ENCODE measurements at places on chromosomes 7 and 10. TPM values are rescaled to one million over a fixed set of nuclear protein-coding genes. Genes with fewer than 3 reads are reported as not detected.

SAMD9 gene
- 26.5 TPM for total RNA-seq

SLF2 gene
- total RNA-seq: 46.4 TPM

TMEM273 gene
- total RNA-seq: 38.9 TPM

STOX1 gene
- not detected for total RNA-seq

RPA3 gene
- 18.2 TPM for total RNA-seq

IFIT1B gene
- 1.1 TPM for total RNA-seq

ZNF503 gene
- 30.5 TPM for total RNA-seq

IQUB gene
- 2.4 TPM for total RNA-seq

DNA sequence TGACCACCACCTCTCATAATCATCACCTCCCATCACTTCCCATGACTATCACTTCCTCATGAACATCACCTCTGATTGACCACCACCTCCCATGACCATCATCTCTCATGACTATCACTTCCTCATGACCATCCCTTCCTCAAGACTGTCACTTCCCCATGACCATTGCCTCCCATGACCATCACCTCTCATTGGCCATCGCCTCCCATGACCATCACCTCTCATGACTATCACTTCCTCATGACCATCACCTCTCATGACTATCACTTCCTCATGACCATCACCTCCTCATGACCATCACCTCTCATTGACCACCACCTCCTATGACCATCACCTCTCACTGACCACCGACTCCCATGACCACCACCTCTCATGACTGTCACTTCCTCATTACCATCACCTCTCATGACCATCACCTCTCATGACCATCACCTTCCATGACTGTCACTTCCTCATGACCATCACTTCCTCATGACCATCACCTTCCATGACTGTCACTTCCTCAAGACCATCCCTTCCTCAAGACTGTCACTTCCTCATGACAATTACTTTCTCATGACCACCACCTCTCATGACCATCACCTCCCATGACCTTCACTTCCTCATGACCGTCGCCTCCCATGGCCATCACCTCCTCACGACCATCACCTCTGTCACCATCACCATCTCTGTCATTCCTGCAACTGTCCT lies 51.6 kb downstream of the PDGFA start:
- H3K4me3 ChIP-seq: no peak overlapping the region
- H3K27me3 ChIP-seq: no peaks in the 10 kb centered on the region
- no peaks in the 10 kb centered on the region for H3K36me3 ChIP-seq
- DNase-seq: peak; percentile 2
- peaks cover 3% of the 10 kb centered on the region for H3K4me1 ChIP-seq
- H3K27ac ChIP-seq: no peak overlapping the region

GRCh38 chr10:42428534-42428933 lies 209.8 kb downstream of the ZNF33B start:
- no peak for DNase-seq
- no peak overlapping the region for H3K27ac ChIP-seq

- no peaks in the 10 kb centered on the region for H3K36me3 ChIP-seq
- DNase-seq: no peak
- no peaks in the 10 kb centered on the region for H3K4me1 ChIP-seq
- H3K27ac ChIP-seq: no peak overlapping the region
Measured at GRCh38 chr10:86104156-86104555, 262.4 kb downstream of the GRID1 start.

DNA sequence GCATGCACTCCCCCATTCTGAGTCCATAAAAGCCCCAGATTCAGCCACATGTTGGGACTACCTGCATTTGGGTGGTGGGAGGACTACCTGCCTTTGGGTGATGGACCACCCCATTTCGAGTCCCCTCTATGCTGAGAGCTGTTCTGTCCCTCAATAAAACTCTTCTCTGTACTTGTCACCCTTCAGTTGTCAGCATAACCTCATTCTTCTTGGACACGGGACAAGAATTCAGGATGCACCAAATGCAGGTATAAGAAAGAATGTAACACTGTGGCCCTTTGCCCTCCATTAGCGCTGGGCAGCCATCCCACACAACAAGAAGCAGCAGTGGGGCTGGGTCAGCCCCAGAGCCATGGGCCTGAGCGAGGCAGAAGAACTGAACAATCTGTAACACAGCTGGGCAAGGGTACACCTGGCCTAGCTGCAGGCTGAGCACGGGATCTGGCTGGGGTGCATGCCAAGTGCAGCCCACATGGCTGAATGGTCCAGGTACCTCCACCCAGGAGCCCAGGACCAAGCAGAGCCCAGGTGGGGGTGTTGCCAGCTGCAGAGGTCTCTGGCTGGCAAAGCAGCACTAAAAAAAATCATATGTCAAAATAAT lies 1344.3 kb upstream of the LRRTM3 start:
- H3K4me3 ChIP-seq: no peak overlapping the region
- DNase-seq: no peak
- H3K27me3 ChIP-seq: no peaks in the 10 kb centered on the region
- H3K27ac ChIP-seq: no peak overlapping the region
- H3K36me3 ChIP-seq: no peaks in the 10 kb centered on the region

DNA sequence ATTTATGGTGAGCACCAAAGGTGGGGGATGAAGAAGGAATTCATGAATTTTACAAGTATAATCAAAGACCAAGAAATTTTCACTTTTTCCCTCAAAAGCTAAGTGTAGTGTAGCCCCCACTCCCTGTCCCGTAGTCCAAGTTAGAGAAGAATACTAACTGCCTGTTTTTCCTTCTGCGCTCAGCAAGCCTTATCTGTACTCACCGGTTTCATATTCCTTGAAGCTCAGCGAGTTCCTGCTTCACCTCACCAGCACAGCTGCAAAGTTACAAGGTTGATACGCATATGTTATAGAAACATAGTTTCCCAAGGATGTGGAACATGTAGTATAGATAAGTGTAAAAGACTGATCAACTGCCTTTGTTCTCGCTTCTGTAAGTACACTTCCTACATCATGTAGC lies 16.0 kb upstream of the ZNF33B start:
- no peaks in the 10 kb centered on the region for H3K36me3 ChIP-seq
- no peaks in the 10 kb centered on the region for H3K27me3 ChIP-seq
- no peak overlapping the region for H3K4me3 ChIP-seq
- H3K27ac ChIP-seq: no peak overlapping the region

GRCh38 chr7:112938863-112939573 lies 147.6 kb downstream of the GPR85 start:
- H3K27me3 ChIP-seq: no peaks in the 10 kb centered on the region
- peaks cover 5% of the 10 kb centered on the region for H3K4me1 ChIP-seq
- peak overlapping the region; percentile 82 for H3K27ac ChIP-seq

DNA sequence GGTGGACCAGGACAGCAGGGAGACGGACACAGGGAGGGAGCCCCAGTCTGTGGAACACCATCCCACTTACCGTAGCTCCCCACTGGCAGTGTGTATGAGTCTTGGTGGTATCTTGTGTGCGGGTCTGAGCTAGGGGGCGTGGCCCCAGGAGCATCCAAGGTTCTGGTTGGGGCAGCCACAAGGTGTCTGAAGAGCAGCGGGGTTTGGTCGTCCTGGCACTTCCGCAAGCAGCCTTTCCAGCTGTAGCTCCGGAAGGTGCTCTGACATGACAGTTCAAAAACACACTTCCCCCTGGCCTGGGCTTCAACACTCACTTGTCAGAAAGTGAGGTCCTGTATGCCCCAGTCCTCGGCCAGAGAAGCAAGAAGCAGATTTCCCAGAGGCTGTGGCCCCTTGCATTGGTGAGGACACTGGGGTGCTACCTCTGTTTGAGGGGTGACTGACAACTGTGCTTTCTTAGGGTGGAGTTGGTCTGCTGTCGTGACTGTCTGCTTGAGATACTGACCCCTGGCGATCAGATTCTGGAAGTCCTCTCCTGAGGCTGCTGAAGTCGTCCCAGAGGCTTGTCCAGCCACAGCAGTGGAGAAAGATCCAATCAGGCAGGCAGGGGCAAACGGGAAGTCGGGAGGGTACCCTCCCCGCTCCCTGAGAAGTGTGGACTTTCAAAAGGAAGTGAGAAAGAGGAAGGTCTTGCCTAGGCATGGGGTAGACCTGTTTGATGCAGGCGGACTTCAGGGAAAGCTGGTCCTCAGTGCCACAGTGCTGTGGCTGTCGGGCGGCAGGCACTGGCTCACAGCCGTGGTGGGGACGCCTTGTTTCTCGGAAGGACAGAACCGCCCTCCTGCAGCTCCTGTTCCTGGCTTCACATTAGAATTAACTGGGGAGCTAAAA lies 51.4 kb upstream of the PFKFB3 start:
- no peaks in the 10 kb centered on the region for H3K27me3 ChIP-seq
- peaks cover 2% of the 10 kb centered on the region for H3K4me1 ChIP-seq
- H3K4me3 ChIP-seq: no peak overlapping the region
- no peaks in the 10 kb centered on the region for H3K36me3 ChIP-seq
- DNase-seq: peak; percentile 51

GRCh38 chr7:154744256-154744860 lies 258.6 kb downstream of the PAXIP1 start:
- H3K4me1 ChIP-seq: no peaks in the 10 kb centered on the region
- no peak overlapping the region for H3K27ac ChIP-seq
- H3K27me3 ChIP-seq: no peaks in the 10 kb centered on the region
- no peak overlapping the region for H3K4me3 ChIP-seq

- DNase-seq: no peak
- no peak overlapping the region for H3K4me3 ChIP-seq
- H3K4me1 ChIP-seq: no peaks in the 10 kb centered on the region
- H3K36me3 ChIP-seq: no peaks in the 10 kb centered on the region
Measured at GRCh38 chr7:141381794-141382427, 169.3 kb upstream of the AGK start.

- DNase-seq: no peak
- H3K4me3 ChIP-seq: no peak overlapping the region
- H3K36me3 ChIP-seq: no peaks in the 10 kb centered on the region
- H3K27me3 ChIP-seq: no peaks in the 10 kb centered on the region
- no peaks in the 10 kb centered on the region for H3K4me1 ChIP-seq
Measured at GRCh38 chr10:62382831-62383230, 8.7 kb downstream of the ZNF365 start.

DNA sequence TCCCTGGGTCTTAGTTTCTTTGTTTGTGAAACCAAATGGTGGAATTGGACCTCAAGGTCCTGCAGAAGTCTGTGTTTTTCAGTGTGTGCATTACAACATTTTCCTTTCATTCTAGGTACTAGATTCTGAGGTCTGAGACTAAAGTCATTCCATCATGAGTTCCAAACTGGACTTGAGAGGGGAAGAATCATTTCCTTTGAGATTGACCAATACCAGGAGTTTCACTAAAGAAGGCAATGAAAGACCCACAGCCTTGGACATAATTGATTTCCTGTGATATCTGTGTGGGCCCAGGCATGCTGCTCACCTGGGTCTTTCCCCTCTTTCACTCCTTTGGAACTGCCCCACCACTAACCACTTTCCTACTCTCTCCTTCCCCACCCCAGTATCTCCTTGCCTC lies 18.2 kb downstream of the TAS2R41 start:
- DNase-seq: no peak
- H3K4me1 ChIP-seq: no peaks in the 10 kb centered on the region
- H3K27me3 ChIP-seq: no peaks in the 10 kb centered on the region

GRCh38 chr7:139523199-139523941 lies at the start of gene CLEC2L:
CLEC2L (plus strand) TSS chr7:139523685; CDS start chr7:139523928, 243 bp downstream.
- no peaks in the 10 kb centered on the region for H3K36me3 ChIP-seq
- DNase-seq: no peak
- peak within 1 kb of the TSS; percentile 23 for H3K4me3 ChIP-seq
- H3K27me3 ChIP-seq: no peaks in the 10 kb centered on the region

GRCh38 chr7:98303906-98304305 lies 22.4 kb downstream of the BRI3 start:
- H3K4me1 ChIP-seq: no peaks in the 10 kb centered on the region
- no peaks in the 10 kb centered on the region for H3K27me3 ChIP-seq
- H3K4me3 ChIP-seq: no peak overlapping the region
- H3K27ac ChIP-seq: no peak overlapping the region
- DNase-seq: no peak

GRCh38 chr7:112398534-112398933 lies 51.7 kb upstream of the IFRD1 start:
- H3K27ac ChIP-seq: no peak overlapping the region
- no peaks in the 10 kb centered on the region for H3K4me1 ChIP-seq
- H3K36me3 ChIP-seq: no peaks in the 10 kb centered on the region
- no peak for DNase-seq
- H3K27me3 ChIP-seq: no peaks in the 10 kb centered on the region

DNA sequence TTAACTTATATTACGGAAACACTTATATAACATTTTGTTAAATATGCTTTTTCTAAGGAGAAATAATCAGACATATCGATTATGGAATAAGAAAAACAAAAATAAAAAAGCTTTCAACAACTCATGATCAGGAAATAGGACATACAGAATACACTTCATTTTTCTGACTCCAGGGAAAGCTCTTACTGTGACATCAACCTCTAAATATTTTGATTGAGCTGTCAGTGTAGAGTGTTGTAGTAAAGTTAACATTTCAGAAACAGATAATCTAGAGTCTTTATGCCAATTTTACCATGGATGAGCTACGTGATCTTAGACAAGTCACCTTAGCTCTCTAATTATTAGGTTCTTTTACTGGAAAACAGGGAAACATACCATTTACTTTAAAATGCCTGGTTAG lies 218.9 kb upstream of the SORCS1 start:
- no peak overlapping the region for H3K4me3 ChIP-seq
- no peak overlapping the region for H3K27ac ChIP-seq
- H3K27me3 ChIP-seq: no peaks in the 10 kb centered on the region
- H3K4me1 ChIP-seq: no peaks in the 10 kb centered on the region

DNA sequence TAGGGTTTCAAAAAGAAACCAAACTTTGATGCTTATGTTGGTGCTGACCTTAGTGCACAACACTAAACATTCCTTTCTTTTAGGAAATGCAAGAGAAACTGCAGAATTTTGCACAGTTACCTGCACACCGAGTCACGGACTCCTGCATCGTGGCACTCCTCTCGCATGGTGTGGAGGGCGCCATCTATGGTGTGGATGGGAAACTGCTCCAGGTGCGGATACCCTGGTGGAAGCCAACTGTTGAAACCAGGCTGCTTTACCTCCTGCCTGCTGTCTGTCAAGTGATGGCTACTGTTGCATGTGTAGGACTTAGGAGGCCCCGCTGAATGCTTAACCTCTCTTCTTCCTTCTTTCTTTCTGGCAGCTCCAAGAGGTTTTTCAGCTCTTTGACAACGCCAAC lies 11.7 kb downstream of the CASP2 start:
- H3K4me1 ChIP-seq: no peaks in the 10 kb centered on the region
- DNase-seq: no peak
- no peaks in the 10 kb centered on the region for H3K36me3 ChIP-seq
- no peak overlapping the region for H3K27ac ChIP-seq

DNA sequence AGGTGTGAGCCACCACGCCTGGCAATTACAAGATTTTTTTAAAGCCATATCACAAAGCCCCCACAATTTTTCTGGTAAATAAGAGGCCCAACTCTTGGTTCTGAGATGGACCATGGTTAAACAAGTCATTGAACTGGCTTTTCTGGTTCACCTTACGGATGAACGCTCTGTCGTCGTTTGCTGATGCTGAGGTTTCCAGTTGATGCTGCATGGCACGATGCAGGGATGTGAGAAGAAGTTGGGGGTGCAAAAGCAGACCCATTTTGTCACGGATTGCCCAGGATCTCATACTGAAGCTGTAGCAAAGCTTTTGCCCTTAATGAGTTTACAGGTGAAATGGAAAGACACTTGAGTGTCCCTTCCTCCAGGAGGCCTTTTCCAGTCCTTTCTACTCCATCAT lies 2.0 kb upstream of the IL2RA start:
- H3K27me3 ChIP-seq: no peaks in the 10 kb centered on the region
- H3K36me3 ChIP-seq: no peaks in the 10 kb centered on the region
- no peak overlapping the region for H3K27ac ChIP-seq

Data from uterus (tissue), 4 donors.